Activated T-helper 2 cell treated with anti-CD3 and anti-CD28 coated beads, Interferon-gamma antibody, Interleukin-2, Interleukin-4, amounts not matched to agents 10 μg/mL and 5 μg/mL and 100 μg/mL, durations not matched to agents 14 hours and 24 hours and 36 hours (primary cell): ENCODE measurements at places on chromosomes 6 and 20. TPM values are rescaled to one million over a fixed set of nuclear protein-coding genes. Genes with fewer than 3 reads are reported as not detected.

Gene PRDM13
- total RNA-seq, result not detected in 2 replicates

Gene CNR1
- not detected in 2 replicates for total RNA-seq

Gene FNDC1
- 0.05 TPM in 1 of 2 replicates, not detected in the other for total RNA-seq

Gene TRIM40
- not detected in 2 replicates for total RNA-seq
